Skin of body (tissue), 3 donors: ENCODE measurements at places on chromosomes 13 and 19. TPM values are rescaled to one million over a fixed set of nuclear protein-coding genes. Genes with fewer than 3 reads are reported as not detected.

Gene JOSD2
- total RNA-seq: 8.1 TPM

Gene PIP5K1C
- total RNA-seq: 8.9 TPM

Gene SNRPD2
- 186 TPM for total RNA-seq

Gene CTXN1
- total RNA-seq: 1.4 TPM

Gene ANGPTL8
- total RNA-seq: 55.3 TPM

Gene ZNF573
- total RNA-seq: 15.6 TPM

Gene CLDND2
- not detected for total RNA-seq

Gene CGB2
- not detected for total RNA-seq

Gene PLK5
- total RNA-seq: 0.10 TPM
